ENCODE measurements at places on chromosomes 3 and 15.

GRCh38 chr3:127119693-127120464, 73.1 kb upstream of the PRR23E start:
- no peak for DNase-seq

DNA sequence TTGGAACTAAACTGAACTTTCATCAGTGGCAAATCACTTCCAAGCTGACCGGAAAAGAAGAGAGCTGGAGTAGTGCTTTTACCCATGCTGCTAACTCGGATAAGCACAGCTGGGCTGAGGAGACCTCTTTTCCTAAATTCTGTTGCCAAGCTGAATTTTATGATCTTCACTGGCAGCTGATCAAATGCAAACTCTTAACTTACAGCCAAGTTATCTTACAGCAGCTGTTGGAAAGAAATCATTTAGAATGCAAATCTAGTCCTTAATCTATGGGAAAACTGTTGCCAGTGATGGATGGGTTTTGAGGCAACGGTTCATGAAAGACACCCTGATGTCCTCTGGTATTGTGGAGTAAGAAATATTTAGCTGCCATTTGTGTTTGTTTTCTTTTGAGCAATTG, 216.5 kb downstream of the ZNF385D start:
- DNase-seq: no peak

DNA sequence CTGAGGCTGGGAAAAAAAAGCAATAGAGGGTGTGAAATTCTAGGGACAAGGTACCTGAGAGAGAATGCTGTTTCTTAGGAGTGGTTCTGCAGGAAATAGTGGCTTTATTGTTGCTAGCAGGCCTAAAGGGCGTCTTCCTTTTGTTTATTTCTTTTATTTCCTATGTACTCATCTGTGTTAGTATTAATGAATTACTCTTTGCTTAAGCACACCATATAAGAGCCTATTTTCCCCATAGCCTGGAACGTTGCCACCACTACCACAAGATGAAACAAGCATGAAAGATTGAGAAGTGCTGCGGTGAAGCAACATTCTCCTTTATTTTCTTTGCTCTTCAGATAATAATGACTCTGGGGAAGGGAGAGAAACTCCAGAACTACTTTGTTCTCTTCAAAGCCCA, 21.3 kb upstream of the GOLIM4 start:
- no peak for DNase-seq

GRCh38 chr15:85324202-85324601, 56.2 kb upstream of the AKAP13 start:
- no peak for DNase-seq

All from NCI-H1694 (cell line).